ENCODE measurements at places on chromosomes 12 and 14.

DNA sequence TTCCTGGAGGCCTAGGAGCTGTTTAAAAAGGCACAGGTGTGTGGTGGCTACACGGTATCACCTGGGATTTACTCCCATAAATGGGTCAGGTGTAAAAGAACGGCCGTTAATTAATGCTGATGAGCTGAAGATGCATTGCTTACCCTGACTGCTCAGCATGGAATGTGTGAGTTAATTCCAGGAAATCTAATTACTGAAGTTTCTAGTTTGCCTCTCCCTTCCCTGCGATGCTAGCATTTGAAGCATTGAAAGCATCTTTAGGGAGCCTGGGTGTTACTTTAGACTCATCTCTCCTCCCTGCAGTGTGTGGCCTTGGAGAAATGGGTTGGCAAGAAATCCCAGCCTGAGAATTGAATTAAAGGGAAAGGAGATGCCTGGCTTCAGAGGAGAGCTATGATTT, 415.9 kb downstream of the FUT8 start:
- no peak for DNase-seq

DNA sequence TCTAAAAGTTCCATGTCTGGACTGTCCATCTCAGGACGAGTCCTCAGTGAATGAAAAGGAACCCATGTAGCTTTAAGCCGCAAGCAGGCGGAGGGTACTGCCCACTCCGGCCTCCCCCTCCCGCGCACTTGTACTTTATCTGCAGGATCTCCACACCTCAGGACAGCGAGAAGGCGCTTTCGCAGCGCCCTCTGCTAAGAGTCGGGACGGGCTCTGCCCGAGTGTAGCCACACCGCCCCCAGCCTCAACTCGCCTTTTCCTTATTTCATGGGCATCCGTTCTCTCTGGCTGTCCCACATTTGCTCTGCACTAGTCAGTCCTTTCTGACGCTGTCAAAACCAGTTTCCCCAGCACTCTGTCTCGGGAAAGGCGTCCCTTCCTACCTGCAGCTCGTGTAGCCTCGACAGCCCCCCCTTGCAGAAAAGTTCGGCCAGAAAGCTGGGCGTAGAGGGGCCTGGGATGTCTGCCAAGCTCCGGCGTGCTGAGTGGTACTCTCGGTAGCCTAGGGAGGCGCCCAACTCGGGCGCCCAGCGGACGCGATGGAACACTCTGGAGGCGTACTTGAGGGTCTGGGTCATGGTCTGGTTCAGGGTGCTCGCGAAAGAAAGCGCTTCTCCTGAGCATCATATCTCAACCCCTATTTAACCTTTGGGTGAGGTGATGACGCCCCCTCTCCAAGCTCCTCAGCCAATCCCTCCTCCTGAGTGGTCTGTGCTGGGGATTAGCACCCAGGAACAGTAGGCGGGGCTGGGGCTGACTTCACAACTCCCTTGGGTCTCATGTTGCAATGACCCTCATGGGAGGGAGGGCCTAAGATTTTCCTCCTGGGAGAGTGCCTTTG, at the start of gene CYP27B1:
TSS of gene CYP27B1 (minus strand) at position 615 of the 841 bp plus-strand sequence. CDS start at position 578, 37 bp downstream.
- no peak for DNase-seq

GRCh38 chr12:108193917-108194316, 64.8 kb downstream of the WSCD2 start:
- DNase-seq = no peak

DNA sequence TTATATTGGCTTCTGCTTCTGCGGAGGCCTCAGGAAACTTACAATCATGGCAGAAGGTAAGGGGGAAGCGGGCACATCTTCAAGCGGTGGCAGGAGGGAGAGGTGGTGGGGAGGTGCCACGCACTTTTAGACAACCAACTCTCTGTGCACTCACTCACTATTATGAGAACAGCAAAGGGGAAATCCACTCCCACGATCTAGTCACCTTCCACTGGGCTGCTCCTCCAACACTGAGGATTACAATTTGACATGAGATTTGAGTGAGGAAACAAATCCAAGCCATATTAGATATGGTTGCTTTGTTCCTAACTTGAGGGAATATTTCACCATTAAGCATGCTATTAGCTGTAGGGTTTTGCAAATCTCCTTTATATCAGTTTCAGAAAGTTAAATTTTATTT, 80.3 kb downstream of the UNC79 start:
- no peak for DNase-seq

- DNase-seq = no peak
Observed at GRCh38 chr14:88359500-88359899, 26.0 kb upstream of the SPATA7 start.

DNA sequence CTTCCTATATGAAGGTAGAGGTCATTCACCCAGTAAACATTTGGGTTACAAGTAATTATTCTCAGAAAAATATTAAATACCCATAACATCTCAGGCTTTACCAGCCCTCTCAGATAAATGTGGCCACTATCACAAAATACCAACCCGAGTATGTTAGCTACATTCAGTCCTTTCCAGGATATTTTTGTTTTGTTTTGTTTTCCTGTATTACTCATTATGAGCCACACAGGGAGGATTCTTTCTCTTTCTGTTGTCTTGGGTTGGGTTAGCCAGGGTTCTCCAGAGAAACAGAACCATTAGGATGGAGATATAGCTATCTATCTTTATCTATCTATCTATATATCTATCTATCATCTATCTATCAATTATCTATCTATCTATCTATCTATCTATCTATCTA, 947.6 kb upstream of the MDGA2 start:
- no peak for DNase-seq

- no peak for DNase-seq
Observed at GRCh38 chr12:26130728-26131127, 5.9 kb upstream of the BHLHE41 start.

DNA sequence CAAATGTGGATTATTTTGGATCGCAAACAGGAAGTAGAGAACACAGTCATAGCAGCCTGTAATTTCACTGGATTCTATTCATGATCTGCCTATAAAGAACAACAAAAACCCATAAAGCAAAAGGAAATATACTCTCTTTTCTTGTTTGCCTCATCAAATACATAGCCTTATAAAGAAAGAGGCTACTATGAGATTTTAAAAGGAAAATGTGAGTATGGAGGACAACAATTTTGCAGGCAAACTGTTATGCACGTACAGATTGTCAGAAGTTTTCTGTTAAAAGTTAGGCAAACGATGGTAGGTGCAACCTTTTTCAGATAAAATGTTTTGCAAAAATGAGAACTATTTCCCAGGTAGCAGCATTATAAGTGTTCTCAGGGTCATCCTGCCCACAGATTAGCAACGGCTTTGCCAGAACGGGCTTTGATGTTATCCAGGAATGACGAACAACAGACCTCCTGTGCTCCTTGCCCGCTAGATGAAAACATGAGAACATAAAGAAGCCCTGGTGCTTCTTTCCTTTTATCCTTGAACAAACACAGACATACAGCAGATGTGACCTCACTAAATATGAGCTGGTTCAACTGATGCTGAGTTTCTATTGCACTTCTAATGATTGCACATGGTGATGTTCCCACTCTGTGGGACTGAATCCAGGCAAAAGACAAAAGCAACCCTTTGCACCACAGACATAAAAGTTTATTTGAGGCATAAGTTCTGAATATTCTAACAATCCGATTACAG, 88.1 kb downstream of the ITPR2 start:
- DNase-seq = no peak

- no peak for DNase-seq
Observed at GRCh38 chr12:65432651-65433050, 154.2 kb downstream of the MSRB3 start.

DNA sequence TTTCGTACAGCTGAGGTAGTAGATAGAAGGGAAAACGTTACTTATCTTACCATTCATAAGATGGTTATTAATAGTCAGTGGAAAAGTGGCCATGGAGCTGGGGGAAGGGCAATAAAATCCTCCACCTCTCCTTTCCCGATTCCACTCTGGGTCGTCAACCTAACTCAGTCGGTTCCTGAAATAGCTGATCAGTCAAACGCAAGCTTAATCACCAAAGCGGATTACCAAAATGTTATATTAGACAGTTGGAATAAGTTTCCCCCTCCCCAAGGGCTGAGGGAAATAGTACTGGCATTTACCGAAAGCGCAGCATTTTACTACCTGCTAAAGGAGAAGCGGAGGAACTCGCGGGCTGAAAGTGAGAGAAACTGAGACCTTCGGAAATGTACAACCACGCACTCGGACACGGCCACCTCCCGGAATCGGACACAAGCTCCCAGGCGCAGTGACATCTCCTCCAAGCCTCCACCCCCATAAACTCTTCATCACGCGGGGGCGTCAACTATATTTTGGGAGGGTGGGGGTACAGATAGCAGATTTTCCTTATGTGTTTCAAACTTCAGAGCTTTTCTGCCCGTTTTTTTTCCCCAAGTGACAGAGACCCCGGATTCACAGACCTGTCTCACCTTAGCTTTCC, 1.2 kb downstream of the PPM1H start:
- no peak for DNase-seq

DNA sequence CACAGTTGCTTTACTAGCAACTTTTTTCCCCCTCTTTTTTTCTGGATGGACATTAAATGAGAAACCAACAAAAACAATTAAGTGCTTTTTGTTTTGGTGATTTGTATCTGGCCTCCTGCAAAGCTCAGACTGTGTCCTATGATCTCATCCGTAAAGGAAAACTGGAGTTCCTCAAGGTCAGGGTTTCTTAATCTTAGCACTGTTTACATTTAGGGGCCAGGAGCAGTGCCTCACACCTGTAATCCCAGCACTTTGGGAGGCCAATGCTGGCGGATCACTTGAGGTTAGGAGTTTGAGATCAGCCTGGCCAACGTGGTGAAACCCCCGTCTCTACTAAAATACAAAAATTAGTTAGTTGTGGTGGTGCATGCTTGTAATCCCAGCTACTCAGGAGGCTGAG, 28.0 kb downstream of the ENTPD5 start:
- DNase-seq = no peak

DNA sequence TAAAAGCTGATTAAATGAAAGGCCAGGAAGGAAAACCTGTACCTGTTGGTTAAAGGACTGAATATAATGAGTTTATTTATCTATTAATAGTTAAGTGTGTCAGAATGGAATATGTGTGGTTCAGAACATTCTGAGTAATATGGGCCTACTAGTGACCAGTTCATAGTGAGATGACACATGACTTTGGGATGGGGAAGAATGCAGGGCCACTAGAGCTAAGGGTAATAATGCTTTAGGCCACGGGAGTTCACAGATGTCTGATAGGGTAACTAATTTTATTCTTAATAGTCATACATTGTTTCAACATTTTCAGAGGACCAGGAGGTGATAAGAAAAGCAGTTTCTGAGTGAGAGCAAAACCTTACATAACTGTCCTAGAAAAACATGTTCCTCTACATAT, 247.8 kb upstream of the OR4E1 start:
- no peak for DNase-seq

DNA sequence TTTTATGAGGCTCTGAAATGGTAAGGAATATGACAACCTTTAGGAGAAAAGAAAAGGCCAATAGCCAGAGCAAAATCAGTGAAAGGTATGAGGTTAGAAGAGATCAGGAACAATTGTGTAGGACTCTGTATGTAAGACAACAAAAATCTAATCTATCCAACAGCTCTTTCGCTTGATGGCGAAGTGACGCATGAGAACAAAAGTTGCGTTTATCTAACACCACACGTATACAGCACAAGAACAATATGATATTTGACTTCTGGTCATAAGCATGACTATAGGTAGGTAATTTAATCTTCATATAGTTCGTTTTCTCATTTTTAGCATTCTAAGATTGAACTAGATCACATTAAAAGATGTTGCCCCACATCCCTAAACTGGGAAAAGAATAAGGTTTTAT, 1.5 kb downstream of the CLECL1 start:
- DNase-seq = no peak

DNA sequence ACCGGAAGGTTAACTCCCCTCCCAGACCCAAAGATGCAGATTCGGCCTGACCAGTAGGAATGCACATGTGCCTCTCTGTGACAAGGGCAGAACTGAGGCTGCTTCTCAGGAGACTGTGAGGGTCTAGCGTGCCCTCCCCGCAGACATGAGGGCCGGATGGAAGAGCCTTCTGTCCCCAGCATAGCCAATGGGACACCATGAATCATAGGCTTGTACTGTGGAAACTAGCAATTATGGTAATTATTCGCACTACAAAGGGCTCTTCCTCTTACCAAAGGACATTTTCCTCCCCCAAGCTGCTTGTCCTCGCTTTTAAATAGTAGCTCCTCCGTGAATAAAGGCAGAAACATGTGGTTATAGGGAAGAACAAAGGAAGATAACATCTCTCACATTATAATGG, 6.2 kb downstream of the COA8 start:
- no peak for DNase-seq

- DNase-seq = peak; percentile 32
Observed at GRCh38 chr12:4107436-4107878, 166.1 kb upstream of the CCND2 start.

Data from activated T-helper 1 cell treated with Interleukin-2 at 50 U/mL for 16 hours (primary cell).